DMS153 (cell line): ENCODE measurements at places on chromosomes 5 and 9.

GRCh38 chr5:149638546-149639241, 57.4 kb downstream of the ARHGEF37 start:
- no peak for DNase-seq

GRCh38 chr5:122192497-122193496, 63.5 kb downstream of the ZNF474 start:
- DNase-seq: peak; percentile 16

DNA sequence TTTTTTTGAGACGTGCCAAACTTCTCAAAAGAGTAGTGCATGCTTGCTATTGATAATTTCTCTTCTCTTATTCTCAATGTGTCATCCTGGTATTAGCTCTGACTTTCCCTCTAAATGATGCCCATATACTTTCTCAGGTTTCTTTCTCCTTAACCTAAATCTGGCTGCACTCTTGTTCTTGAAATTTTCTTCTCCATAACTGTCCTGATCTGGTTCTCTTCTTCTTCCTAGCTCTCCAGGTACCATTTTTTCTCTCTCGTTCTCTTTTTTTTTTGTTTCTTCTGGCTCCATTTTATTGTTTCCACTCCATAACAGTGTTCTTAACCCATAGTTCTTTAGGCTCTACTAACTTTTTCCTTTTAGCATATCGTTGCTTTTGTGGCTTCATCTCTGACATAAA, 47.9 kb downstream of the ACTBL2 start:
- DNase-seq: no peak

- no peak for DNase-seq
These were observed 250.7 kb downstream of the KCTD16 start for GRCh38 chr5:144421411-144421810.

GRCh38 chr9:121909111-121909510, 184.0 kb downstream of the TTLL11 start:
- DNase-seq: no peak

- DNase-seq: no peak
These were observed 218.4 kb downstream of the EBF1 start for GRCh38 chr5:158881091-158881880.

- no peak for DNase-seq
These were observed 73.8 kb upstream of the IL17B start for GRCh38 chr5:149452665-149453617.

DNA sequence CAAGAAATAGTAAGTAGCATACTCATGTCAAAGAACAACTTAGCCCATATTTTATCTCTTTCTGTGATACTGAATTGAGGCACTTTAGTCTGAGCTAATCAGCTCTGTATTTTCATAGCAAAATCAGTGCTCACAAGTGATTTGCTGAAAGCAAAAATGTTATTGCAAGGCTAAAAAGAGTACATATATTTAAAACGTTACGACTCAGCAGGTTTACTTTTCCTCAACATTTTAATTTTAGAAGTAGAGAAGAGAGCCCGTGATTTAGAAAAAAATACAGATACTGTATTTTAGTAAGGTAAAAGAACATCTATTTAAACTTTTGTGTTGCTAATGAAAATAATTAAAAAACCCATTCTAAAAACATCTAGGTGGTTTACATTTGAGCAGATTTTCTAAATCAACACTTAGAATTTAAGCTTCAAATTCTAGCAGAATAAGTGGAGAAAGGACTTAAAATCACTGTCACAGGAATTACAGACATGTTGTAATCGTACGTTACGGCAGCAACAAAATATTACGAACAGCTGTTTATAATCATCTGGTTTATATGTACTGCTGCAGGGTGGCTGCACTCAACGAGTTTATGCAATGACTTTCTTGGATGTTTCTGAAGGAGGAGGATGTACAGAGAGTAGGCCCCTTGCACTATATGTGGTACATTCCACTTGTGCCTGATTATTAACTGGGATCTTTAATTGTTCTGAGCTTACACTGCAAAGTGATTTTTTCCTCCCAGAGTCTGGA, 20.1 kb downstream of the SREK1 start:
- no peak for DNase-seq

DNA sequence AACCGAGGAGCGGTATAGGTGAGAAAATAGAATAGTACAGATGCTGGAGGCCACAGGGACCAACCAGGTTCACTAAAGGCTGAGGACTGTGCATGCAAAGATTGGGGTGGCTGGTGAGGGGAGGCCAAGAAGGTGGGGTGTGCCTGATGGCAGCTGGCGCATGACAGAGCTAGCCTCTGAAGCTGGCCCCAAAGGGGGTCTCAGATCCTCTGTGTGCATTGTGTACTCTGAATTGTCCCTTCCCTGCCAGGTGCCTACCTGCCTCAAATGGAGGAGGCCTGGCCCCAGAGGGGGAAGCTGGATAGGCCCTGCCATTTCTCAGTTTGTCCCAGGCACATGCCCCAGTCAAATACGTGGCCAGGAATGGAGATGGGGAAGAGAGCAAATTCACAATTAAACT, 63.1 kb downstream of the CRB2 start:
- DNase-seq: no peak

DNA sequence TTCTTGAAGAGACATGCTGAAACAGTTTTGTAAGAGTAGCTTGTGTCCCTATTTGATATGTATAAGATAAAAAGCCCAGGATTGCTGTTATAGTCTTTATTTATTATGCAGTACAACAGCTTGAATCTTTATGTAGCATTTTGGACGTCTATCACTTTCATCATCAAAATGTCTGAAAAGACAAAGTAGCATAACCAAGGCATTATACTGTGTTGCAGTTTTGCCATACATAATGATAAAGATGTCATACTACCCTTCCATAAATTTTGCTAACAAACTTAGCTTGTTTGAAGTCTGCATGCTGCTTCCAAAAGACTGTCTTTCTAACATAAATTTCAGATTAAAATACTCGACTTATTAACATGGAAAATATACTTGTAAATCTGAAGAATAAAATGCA, 127.8 kb downstream of the PRR16 start:
- no peak for DNase-seq

DNA sequence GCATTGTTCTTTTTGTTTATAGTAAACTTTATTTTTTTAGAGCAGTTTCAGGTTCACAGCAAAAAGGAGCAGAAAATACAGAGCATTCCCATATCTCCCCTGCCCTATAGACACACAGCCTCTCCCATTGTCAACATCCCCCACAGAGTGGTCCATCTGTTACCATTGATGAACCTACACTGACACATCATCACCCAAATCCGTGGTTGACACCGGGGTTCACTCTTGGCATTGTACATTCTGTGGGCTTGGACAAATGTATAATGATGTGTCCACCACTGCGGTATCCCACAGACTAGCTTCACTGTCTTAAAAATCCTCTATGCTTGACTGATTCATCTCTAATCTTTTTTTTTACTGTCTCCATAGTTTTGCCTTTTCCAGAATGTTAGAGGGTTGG, 120.7 kb upstream of the SPATA31C2 start:
- no peak for DNase-seq

- no peak for DNase-seq
These were observed 165.5 kb downstream of the C9orf50 start for GRCh38 chr9:129455151-129455995.

GRCh38 chr5:31937226-31937625, 236.9 kb downstream of the GOLPH3 start:
- no peak for DNase-seq

DNA sequence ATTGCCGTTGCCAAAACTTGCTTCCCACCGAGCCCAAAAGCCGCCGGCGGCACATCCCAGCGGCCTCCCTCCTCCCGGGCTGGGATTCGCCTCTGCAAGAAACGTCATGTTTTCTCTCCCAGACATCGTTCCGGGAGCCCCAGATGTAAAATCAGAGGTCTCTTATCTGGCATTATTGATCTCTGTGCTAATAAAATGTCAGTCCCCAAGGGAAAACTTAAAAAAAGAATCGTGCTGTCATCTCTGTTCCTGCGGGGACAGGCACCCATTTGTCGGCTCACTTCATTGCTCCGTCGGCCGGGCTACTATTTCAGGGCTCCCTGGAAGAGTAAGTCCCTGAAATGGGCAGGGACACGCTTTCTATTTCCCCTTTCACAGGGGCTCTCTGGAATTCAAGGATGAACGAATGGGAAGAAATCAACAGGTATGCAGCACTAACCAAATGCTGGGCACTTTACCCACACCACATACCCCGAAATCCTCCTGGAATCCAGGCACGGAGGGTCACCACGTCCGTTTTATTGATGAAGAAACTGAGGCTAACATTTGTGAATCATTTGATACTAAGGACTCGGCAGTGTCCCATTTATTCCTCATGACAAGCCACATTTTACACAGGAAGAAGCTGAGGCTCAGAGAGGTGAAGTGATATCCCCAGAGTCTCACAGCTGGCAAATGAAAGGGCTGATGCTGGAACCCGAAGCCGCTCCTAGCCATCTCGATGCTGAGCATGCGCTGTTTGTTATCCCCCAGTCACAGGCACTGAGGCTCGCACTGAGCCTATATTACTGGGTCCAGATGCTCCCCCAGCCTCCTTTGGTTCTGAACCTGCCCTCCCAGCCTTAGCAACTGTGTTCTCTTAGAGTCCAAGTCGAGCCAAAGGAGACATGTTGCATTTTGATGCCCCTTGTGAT, 35.7 kb upstream of the MSX2 start:
- no peak for DNase-seq

GRCh38 chr9:98085944-98086343, 29.4 kb downstream of the NANS start:
- no peak for DNase-seq

DNA sequence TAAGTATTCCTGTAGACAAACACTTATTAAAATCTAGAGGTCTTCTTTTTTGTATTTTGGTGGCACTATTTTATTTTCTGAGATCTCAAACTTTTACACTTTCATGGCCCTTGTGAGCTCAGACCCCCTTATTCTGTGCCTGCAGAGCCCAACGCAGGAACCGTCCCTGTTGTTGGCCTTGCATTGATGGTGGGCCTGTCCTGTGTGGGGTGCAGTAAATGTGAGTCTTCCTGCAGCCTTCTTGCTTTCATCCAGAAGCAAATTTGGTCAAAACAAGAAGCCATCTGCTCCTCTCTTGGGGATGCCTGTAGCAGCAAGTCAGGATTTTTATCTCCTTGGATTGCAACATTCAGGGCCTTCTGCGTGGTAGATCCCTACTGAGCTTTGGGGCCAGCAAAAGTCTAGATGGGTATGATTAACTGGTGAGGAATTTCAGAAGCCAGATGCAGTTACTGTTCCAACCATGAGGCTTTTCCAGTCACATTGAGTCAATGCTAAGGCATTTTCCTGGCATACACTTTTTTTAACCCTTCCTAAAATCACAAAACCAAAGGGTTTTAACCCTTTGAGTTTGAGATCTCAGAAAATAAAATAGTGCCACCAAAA, 31.7 kb downstream of the BASP1 start:
- DNase-seq: no peak
